IPS DF 6.9 (cell line): ENCODE measurements at places on chromosomes 4 and X.

- H3K4me1 ChIP-seq = peaks cover 2% of the 10 kb centered on the region; the same call in 1 of the 2 replicates
These were observed 5.1 kb upstream of the FAT1 start for GRCh38 chr4:186728631-186729271.

- no peak for DNase-seq
- H3K36me3 ChIP-seq = no peaks in the 10 kb centered on the region
- H3K27ac ChIP-seq = no peak overlapping the region
- H3K4me1 ChIP-seq = no peaks in the 10 kb centered on the region
- no peak overlapping the region for H3K4me3 ChIP-seq
These were observed 4.2 kb downstream of the GASK1B start for GRCh38 chr4:158168606-158169005.

- H3K4me1 ChIP-seq = no peaks in the 10 kb centered on the region
- H3K27ac ChIP-seq = no peak overlapping the region
- no peak overlapping the region for H3K4me3 ChIP-seq
- H3K36me3 ChIP-seq = no peaks in the 10 kb centered on the region
- no peak for DNase-seq
These were observed 361.1 kb downstream of the TRAM1L1 start for GRCh38 chr4:116724249-116724648.

DNA sequence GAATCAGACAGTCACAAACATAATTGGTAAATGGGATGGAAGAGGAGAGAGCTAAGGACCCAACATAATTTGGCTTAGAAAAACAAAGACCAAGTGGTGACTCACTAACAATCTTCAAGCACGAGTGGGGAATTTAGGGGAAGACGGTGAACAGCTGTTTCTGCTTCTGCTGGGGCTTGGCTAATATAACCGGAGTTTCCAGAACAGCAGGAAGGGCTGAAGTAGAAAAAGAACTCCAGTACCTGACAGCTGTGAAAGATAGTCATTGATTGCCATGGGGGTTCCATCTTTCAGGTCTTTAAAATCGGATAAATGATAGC lies 290.9 kb upstream of the LDB2 start:
- no peak overlapping the region for H3K27ac ChIP-seq
- no peak for DNase-seq
- H3K36me3 ChIP-seq = no peaks in the 10 kb centered on the region
- no peaks in the 10 kb centered on the region for H3K27me3 ChIP-seq
- no peak overlapping the region for H3K4me3 ChIP-seq

- DNase-seq = no peak
- no peak overlapping the region for H3K4me3 ChIP-seq
- no peaks in the 10 kb centered on the region for H3K27me3 ChIP-seq
- no peaks in the 10 kb centered on the region for H3K4me1 ChIP-seq
- no peak overlapping the region for H3K27ac ChIP-seq
These were observed 134.3 kb upstream of the VCX2 start for GRCh38 chrX:8305350-8305749.

DNA sequence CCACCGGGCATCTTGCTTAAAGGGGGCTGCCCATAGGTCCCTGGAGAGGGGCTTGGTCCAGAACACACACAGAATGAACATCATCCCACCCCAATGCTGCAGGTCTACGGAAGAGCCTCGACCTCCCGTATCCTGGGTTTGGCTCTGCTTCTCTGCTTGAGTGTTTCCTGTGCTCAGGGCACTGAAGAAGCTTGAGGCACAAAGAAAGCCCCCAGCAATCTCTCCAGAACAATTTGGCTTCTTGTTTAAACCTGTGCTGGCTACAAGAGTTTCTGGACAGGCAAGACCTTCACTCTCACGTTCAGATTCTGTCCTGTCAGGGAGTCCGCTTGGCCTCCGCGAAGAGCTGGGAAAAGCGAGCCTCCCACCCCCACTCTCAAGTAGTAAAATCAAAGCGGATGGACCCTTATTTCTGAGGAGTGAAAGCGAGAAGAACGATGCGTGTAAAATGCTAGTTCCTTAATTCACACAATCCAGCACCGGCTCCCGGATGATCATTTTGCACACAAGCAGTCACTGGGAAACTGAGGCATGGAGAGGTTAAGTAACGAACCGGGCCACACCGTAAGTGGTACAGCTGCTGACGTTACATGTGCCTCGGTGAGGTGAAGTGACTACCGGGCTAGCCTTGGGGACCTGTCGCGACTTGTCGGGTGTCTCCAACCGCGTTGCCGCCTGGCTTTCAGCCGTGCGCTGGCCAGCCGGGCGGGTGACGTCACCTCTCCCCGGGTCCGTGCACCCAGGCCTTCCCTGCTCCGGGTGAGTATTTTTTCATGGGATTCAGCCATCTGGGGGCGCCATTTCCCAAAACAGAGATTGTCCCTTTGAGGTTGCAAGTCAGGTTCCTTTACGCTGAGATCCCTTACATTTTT lies 3.1 kb upstream of the SFRP2 start:
- no peaks in the 10 kb centered on the region for H3K36me3 ChIP-seq
- peaks cover 5% of the 10 kb centered on the region; the same call in 1 of the 2 replicates for H3K4me1 ChIP-seq
- H3K27ac ChIP-seq = no peak overlapping the region
- DNase-seq = no peak
- H3K27me3 ChIP-seq = peaks cover 6% of the 10 kb centered on the region; the same call in 1 of the 2 replicates

GRCh38 chr4:152613841-152614721 lies 65.7 kb downstream of the TMEM154 start:
- no peaks in the 10 kb centered on the region for H3K27me3 ChIP-seq
- no peak for DNase-seq
- H3K4me3 ChIP-seq = no peak overlapping the region
- no peaks in the 10 kb centered on the region for H3K4me1 ChIP-seq

- H3K4me1 ChIP-seq = no peaks in the 10 kb centered on the region
- H3K27ac ChIP-seq = no peak overlapping the region
- no peak for DNase-seq
- no peaks in the 10 kb centered on the region for H3K27me3 ChIP-seq
These were observed 383.7 kb downstream of the IDS start for GRCh38 chrX:149121206-149121920.

GRCh38 chr4:58739275-58739674 lies 1629.1 kb upstream of the IGFBP7 start:
- DNase-seq = no peak
- H3K36me3 ChIP-seq = no peaks in the 10 kb centered on the region
- no peaks in the 10 kb centered on the region for H3K27me3 ChIP-seq

- no peak overlapping the region for H3K4me3 ChIP-seq
- H3K27me3 ChIP-seq = no peaks in the 10 kb centered on the region
- DNase-seq = no peak
- H3K36me3 ChIP-seq = no peaks in the 10 kb centered on the region
- no peak overlapping the region for H3K27ac ChIP-seq
- H3K4me1 ChIP-seq = 0 out of 2 replicates have a peak, but pooled peaks cover 1% of the 10 kb centered on the region
These were observed 163.6 kb upstream of the FAT1 start for GRCh38 chr4:186887291-186887700.

GRCh38 chr4:106493086-106493485 lies 124.5 kb upstream of the GIMD1 start:
- H3K4me1 ChIP-seq = no peaks in the 10 kb centered on the region
- H3K4me3 ChIP-seq = no peak overlapping the region
- H3K36me3 ChIP-seq = no peaks in the 10 kb centered on the region
- no peak overlapping the region for H3K27ac ChIP-seq

GRCh38 chr4:105624530-105624929 lies 72.1 kb downstream of the ARHGEF38 start:
- DNase-seq = no peak
- H3K27ac ChIP-seq = no peak overlapping the region
- no peaks in the 10 kb centered on the region for H3K27me3 ChIP-seq
- H3K36me3 ChIP-seq = no peaks in the 10 kb centered on the region
- H3K4me3 ChIP-seq = no peak overlapping the region

DNA sequence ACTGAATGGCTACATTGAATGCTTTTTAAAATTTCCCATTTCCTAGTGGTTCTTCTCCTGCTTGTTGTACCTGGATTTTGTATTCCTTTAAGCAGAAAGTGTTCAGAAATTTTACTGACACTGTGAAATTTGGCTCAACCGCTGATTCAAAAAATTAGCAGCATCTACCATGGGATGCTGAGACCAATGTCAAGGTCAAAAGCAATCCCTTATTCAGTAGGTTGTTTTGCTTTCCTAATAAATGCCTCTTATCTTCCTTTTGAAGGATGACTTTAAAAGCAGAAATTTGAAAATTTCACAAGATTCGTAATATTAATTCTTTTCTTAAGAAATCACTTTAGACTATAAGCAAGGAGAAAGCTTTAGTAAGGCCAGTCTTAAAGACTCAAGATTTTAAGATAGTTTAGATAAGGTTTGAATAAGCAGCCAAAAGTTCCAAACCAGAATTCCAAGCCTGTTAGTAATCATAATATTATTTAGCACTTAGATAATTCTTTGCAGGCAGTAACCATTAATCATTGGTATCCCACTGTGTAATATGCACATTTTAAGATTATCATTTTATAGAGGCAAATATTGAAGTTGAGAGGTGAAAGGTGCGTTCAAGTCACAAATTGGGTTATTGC lies 508.8 kb downstream of the ANKRD50 start:
- H3K4me1 ChIP-seq = no peaks in the 10 kb centered on the region
- no peak overlapping the region for H3K27ac ChIP-seq
- no peaks in the 10 kb centered on the region for H3K36me3 ChIP-seq
- no peaks in the 10 kb centered on the region for H3K27me3 ChIP-seq

GRCh38 chr4:48602763-48603162 lies 112.7 kb downstream of the ZAR1 start:
- no peaks in the 10 kb centered on the region for H3K4me1 ChIP-seq
- H3K4me3 ChIP-seq = no peak overlapping the region
- H3K36me3 ChIP-seq = no peaks in the 10 kb centered on the region
- H3K27ac ChIP-seq = no peak overlapping the region

- H3K27me3 ChIP-seq = no peaks in the 10 kb centered on the region
- no peak overlapping the region for H3K4me3 ChIP-seq
- no peak for DNase-seq
- peaks cover 3% of the 10 kb centered on the region; the same call in 1 of the 2 replicates for H3K4me1 ChIP-seq
- no peak overlapping the region for H3K27ac ChIP-seq
These were observed 22.9 kb upstream of the TMEM255A start for GRCh38 chrX:120334151-120334550.

DNA sequence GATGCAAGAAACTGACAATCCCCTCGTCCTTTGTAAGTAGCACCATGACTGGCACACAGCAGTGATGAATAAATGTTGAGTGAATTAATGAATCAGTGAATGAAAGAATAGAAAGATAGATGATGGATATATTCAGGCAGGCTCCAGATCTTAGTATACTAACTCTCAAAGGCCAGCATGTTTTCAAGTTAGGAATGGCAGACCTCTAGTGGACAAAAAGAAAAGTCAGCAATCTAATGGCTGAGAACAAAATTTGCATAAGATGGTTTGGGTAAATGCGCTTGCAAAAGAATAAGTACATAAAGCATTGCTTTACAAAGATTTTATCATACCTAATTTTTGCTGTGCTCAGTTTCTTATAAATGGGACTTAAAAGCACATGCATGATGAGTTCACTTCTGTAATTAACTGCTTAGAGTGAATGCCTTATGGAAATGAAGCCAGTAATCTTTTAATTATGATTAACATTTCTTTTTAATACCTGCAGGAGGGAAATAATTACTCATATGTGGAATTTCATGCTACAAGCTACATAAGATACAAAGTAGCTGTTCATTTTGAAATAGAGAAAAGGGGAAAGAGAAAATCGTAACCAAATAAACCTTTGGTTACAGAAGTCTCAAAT lies 126.9 kb upstream of the GPRIN3 start:
- H3K36me3 ChIP-seq = no peaks in the 10 kb centered on the region
- no peak for DNase-seq
- H3K27ac ChIP-seq = no peak overlapping the region

- no peaks in the 10 kb centered on the region for H3K4me1 ChIP-seq
- H3K4me3 ChIP-seq = no peak overlapping the region
- no peak for DNase-seq
These were observed 5.0 kb upstream of the ZCCHC4 start for GRCh38 chr4:25307596-25307995.

DNA sequence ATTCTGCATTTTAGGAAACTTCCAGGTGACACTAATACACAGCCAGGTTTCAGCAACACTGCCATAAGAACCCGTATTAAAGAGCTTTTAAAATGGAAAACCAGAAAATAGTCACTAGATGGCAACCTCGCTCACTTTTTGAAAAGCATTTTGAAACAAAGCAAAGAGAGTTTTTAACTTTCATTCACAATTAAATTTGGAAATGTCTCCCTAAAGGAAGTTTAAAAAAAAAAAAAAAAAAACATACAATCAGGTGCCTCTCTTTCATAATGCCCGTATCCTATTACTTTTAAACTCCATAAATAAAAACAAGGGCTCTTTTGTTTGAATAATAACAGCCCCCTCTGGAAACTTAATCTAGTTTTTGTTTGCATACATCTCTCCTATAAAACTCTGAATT lies 20.3 kb downstream of the MEPE start:
- H3K4me1 ChIP-seq = peaks cover 5% of the 10 kb centered on the region
- H3K36me3 ChIP-seq = no peaks in the 10 kb centered on the region
- no peaks in the 10 kb centered on the region for H3K27me3 ChIP-seq
- no peak for DNase-seq

- H3K4me1 ChIP-seq = no peaks in the 10 kb centered on the region
- H3K27ac ChIP-seq = no peak overlapping the region
- H3K27me3 ChIP-seq = no peaks in the 10 kb centered on the region
- no peak overlapping the region for H3K4me3 ChIP-seq
These were observed 1273.0 kb downstream of the RAPGEF2 start for GRCh38 chr4:160375772-160376452.

DNA sequence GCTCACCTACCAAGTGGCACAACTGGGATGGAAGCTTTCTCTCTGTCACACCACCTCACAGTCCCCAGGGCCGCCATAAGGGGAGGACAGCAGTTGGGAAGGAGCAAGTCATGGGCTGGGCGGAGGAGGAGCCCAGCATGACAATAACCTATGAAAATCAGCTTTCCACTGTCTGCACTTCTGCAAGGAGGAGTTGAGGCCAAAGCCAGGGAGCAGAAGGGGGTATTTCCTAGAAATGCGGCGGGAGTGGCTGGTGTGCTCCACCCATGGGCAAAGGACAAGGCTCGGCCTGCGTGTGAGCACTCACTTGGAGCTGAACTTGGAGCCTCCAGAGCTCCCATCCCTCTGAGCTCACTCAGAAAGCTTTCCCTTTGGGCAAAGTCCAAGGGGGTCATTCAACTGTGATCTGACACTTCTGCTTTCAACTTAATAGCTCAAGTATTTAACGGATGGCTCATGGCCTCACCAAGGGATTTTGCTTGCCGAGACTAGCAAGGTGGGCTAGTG lies 18.5 kb downstream of the APLN start:
- H3K4me3 ChIP-seq = no peak overlapping the region
- no peak overlapping the region for H3K27ac ChIP-seq
- H3K27me3 ChIP-seq = no peaks in the 10 kb centered on the region
- DNase-seq = no peak
- H3K4me1 ChIP-seq = peaks cover 1% of the 10 kb centered on the region; the same call in 1 of the 2 replicates

DNA sequence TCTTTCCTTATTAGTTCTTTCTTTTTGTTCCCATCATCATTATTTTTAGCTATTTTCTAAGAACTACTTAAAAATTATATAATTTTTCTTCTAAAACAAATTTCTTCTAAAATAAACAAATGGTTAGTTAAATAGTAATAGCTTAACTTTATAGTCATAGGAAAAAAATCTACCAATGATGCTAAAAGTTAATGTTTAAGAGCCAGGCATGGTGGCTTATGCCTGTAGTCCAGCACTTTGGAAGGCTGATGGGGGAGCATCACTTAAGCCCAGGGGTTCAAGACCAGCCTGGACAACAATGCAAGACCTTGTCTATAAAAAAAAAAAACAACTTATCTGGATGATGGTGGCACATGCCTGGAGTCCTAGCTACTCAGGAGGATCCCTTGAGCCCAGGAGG lies 127.1 kb upstream of the ANXA3 start:
- DNase-seq = no peak
- H3K27me3 ChIP-seq = no peaks in the 10 kb centered on the region
- peaks cover 13% of the 10 kb centered on the region; the same call in 1 of the 2 replicates for H3K36me3 ChIP-seq

GRCh38 chr4:113243312-113243711 lies 193.9 kb downstream of the ANK2 start:
- H3K27me3 ChIP-seq = no peaks in the 10 kb centered on the region
- H3K36me3 ChIP-seq = no peaks in the 10 kb centered on the region
- H3K4me3 ChIP-seq = no peak overlapping the region
- DNase-seq = no peak

GRCh38 chr4:62912531-62912930 lies 1496.7 kb downstream of the TECRL start:
- no peak overlapping the region for H3K4me3 ChIP-seq
- H3K27me3 ChIP-seq = no peaks in the 10 kb centered on the region
- H3K36me3 ChIP-seq = no peaks in the 10 kb centered on the region
